Activated CD8-positive, alpha-beta memory T cell treated with anti-CD3 and anti-CD28 coated beads, Interleukin-2, amount 50 U/mL, for 4 hours (primary cell): ENCODE measurements at places on chromosomes 7 and 10.
A peak's percentile ranks its signal among the peaks of the same experiment; 100 is the strongest.

DNA sequence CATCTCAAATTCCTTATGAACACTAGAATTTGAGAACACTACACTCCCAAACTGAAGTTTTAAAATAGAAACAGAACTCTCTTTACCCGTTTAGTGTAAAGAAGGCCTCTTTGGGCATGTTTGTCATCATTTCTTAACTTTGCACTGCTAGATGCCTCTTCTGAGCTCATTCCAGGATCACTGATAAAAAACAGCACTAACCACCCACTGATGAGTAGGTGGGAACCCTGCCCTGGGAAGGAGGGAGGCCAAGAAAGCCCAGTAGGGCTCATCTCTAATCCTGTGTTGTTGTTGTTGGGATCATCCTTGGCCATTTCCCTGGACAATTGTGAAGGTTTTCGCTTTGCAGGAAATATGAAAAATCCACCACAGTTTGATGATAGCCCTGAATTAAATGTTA is 68.2 kb downstream of the CUBN start:
- DNase-seq = no peak

DNA sequence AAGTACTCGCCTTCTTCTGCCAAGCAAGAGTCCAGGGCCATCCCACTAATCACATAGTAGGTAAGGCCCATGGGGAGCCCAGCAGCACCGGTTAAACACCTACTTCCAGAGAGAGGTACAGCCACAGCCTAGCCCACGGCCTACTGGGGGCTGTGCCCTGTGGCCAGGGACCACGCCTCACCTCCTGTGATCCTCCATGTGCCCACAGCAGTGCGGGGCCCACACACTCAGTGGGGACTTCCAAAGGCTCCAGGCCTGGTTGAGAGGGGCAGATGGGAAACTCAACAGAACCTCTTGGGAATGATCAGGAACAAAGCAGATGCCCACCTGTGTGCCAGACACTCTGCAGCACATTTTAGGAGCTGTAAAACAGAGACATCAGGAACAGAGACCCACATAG is 19.7 kb downstream of the AFAP1L2 start:
- no peak for DNase-seq

DNA sequence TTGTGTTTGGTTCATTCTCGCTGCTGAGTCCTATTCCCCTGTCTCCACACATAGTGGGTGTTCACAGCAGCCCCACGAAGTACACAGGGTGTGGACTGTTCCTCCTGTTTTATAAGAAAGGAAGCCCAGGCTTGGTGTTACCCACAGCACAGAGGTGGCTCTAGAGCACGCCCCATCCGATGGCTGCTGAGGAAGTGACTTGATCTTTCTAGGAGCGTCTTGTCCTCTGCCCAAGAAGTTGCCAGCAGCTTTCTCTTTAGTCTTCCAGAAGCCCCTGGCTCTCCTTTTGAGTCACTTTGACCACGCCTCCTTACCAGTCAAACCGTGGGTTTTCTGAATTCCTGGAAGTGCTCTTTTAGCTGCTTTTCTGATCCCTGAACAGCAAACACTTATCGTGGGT is 94.0 kb downstream of the GRK5 start:
- peak; percentile 51 for DNase-seq

GRCh38 chr10:131723297-131724168 is 177.3 kb upstream of the PPP2R2D start:
- DNase-seq = no peak

DNA sequence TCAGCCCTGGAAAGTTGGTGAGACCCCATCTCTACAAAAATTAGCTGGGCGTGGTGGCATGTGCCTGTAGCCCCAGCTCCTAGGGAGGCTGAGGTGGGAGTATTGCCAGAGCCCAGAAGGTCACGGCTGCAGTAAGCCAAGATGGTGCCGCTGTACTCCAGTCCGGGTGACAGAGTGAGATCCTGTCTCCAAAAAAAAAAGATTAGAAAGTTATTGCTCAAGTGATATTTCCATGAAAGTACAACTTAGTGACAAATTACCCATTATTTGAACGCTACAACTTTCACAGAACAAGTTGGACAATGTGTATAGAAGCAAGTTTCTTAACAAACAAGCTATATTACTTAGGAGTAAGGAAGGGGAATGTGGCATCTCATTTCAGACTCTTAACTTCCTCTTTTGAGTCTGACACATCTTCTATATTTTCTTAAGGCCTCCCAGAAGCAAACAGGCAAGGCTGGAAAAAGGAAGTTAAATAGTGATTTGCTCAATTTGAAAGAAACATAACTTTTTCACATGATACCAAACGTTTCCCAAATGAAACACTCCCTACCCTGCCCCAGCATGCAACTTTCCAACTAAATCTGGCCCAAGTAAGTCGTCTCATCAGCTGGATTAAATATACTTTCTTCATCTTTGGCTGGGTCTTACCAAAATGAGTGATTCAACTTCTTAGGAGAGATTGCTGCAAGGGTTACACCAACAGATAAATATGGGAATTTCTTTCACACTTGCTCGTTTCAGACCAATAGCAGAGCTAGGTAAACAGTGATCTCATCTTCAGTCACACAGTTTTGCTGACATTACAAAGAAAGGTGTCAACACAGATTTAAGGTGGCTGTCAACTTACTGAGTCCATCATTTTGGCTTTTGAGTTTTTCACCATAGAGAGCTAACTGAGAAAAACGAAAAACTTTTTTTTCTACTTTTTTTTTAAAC is 66.3 kb upstream of the KLF6 start:
- DNase-seq = no peak

GRCh38 chr7:130789436-130789835 is 55.4 kb upstream of the KLF14 start:
- no peak for DNase-seq

DNA sequence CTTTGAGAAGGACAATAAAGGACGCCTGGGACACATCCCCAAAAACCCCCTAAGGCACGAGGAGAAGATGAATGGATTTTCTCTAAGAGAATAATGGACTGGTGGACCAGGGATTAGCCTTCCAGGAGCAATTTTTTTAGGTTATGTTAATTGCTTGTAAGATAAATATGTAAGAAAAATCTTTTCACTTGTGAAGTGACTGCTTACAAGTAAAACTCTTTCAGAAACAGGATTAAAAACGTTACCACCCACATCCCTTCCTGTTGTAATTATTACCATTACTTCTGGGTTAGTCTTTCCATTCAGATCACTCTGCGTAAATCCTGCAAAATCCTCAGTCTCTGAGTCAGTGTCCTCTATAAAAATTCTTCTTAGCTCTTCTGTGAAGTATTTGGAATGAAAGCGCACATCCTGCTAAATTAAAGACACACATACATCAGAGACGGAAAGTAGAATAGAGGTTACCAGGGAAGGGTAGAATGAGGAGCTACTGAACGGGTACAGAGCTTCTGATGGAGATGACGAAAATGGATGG is 34.3 kb downstream of the CDCA7L start:
- no peak for DNase-seq

DNA sequence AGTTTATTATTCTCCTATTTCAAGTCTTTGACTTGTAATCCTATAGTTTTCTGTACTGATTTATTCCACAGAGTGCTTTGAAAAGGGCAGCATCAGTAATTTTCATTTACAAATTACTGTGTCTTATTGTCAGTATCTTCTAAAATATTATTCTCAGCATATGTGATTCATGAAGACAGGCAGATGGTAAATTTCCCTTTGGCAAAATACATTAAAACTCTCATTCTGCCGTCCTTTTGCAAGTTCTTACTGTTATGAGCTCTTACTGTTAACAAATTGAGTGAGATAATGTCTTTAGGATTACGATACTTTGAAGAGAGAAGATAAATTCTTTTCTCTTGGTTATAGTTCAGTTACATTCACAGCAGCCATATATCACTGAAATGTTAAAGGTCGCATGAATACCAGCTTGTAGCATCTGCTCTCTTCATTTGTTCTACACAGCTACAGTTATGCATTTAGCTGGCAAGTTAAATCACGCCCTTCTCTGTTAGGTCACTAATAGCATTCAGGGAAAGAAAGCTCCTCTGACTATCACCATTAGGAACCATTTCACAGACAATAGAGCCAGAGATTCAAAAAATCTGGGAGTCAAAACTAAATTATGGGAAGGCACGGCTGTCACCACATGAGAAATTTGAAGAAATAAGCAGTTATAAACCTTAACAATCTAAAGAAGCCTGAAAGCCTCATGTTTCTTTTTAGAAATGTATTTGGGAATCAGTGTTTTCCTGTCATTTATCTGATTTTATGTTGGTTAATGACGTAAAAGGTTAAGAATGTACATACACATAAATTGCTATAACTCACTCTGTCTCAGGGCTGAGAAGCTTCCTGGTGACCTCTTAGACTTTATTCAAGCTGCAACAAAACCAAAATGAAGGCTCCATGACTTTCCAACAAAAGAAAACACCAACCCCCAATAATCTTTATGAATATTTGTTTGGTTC is 109.6 kb upstream of the SP4 start:
- DNase-seq = no peak

GRCh38 chr7:3254718-3255117 is 46.3 kb upstream of the SDK1 start:
- no peak for DNase-seq

GRCh38 chr10:101267290-101267680 is 38.0 kb upstream of the LBX1 start:
- DNase-seq = no peak

DNA sequence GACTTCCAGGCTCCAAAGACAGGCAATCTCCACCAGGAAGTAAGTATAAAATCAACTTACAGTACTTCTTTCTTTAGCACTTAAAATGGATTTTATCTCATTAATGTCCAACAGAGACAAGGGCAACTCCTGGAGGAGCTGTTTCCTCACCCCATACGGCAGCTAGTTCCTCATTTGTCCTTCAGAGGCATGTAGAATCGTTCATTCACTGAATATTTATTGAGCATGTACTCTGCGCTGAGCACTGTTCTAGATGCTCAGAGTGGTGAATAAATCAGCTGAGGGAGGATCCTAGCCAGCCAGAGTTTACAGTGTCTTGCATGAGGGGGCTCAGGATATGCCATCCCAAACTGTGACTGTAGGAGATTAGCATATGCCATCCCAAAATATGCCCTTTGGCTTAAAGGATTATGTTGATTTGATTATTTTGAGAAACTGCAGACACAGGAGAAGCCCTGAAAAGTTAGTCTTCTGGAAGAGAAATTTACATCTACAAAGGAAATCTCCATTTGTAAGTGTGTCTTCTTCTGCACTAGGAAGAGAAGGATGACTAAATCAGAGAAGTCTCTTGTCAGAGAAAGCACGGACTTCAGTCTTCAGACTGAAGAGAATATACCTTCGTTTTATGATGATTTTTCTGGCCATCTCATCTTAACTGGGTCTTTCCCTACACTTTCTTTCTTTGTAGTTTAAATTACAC is 66.9 kb downstream of the BAMBI start:
- no peak for DNase-seq

- no peak for DNase-seq
These were observed at the start of gene TMEM26 for GRCh38 chr10:61452655-61453641. Gene TMEM26 (minus strand): TSS chr10:61453381. CDS start chr10:61453081, 300 bp downstream.

GRCh38 chr10:11610166-11610825 is 1.2 kb downstream of the USP6NL start:
- no peak for DNase-seq

GRCh38 chr7:1438821-1439220 is 20.4 kb downstream of the MICALL2 start:
- no peak for DNase-seq

DNA sequence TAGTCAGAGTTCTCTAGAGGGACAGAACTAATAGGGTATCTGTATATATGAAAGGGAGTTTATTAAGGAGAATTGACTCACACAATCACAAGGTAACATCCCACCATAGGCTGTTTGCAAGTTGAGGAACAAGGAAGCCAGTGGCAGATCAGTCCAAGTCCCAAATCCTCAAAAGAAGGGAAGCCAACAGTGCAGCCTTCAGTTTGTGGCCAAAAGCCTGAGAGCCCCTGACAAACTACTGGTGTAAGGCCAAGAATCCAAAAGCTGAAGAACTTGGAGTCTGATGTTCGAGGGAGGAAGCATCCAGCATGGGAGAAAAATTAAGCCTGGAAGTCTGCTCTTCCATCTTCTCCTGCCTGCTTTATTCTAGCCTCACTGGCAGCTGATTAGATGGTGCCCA is 1107.2 kb upstream of the CELF2 start:
- DNase-seq = no peak

DNA sequence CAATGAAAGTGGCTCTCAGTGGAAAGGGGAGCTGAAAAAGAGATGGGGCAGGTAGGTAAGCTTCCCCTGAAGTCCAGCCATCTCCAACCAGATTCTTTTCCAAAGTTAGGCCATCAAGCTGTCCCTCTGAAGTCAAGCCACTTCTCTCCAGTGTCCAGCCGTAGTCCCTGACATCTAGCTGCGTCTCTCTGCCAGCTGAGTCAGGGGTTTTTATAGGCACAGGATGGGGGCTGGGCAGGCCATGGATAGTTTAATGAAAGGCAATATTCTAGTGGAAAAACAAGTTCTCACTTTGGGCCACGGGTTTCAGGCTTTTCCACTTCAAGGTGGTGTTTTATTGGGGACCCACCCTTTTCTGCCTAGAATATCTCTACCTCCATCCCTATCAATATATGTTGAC is 36.8 kb downstream of the AVL9 start:
- DNase-seq = no peak
